ENCODE measurements at places on chromosomes 5 and 9. TPM values are rescaled to one million over a fixed set of nuclear protein-coding genes. Genes with fewer than 3 reads are reported as not detected.

Gene CCL28
- 8.0 TPM for total RNA-seq

Gene MYOZ3
- not detected for total RNA-seq

Gene PDGFRB
- under 0.01 TPM for total RNA-seq

Gene GFI1B
- total RNA-seq, result not detected

Gene FOXI1
- total RNA-seq, result not detected

Gene BARHL1
- total RNA-seq, result not detected

Gene FAM81B
- total RNA-seq, result not detected

Gene GRM6
- total RNA-seq, result not detected

Gene SLC36A1
- total RNA-seq, result 9.8 TPM

Gene PCDHGA6
- 1.1 TPM for total RNA-seq

Gene TAF11L5
- not detected for total RNA-seq

Gene CDX1
- not detected for total RNA-seq

Gene MARVELD2
- total RNA-seq, result 42.0 TPM

Gene TNIP1
- 212 TPM for total RNA-seq

Gene CRAT
- total RNA-seq, result 37.2 TPM

Gene WDR31
- total RNA-seq, result 4.1 TPM

Gene LCN15
- not detected for total RNA-seq

Gene COL23A1
- total RNA-seq, result under 0.01 TPM

Gene HTR1A
- not detected for total RNA-seq

Gene MYO10
- 94.1 TPM for total RNA-seq

Gene DEPDC1B
- total RNA-seq, result 1.3 TPM

Gene PCDHGA2
- total RNA-seq, result 1.00 TPM

Gene PIP5K1B
- 1.9 TPM for total RNA-seq

Gene C9orf50
- total RNA-seq, result not detected

Gene ARID3C
- 0.50 TPM for total RNA-seq

Gene TMEM171
- 0.68 TPM for total RNA-seq

Gene ANXA2R
- total RNA-seq, result 1.00 TPM

Gene PCDHGA3
- 0.36 TPM for total RNA-seq

Gene KLF4
- 81.6 TPM for total RNA-seq

Gene TXN
- 497 TPM for total RNA-seq
